ENCODE measurements at places on chromosomes 3 and 15. TPM values are rescaled to one million over a fixed set of nuclear protein-coding genes. Genes with fewer than 3 reads are reported as not detected.

GRCh38 chr3:69082805-69083204 is 1.9 kb upstream of the ARL6IP5 start:
- no peak overlapping the region for H3K4me3 ChIP-seq
- DNase-seq: no peak
- H3K4me1 ChIP-seq: peaks cover 71% of the 10 kb centered on the region
- peak overlapping the region; percentile 94 for H3K27ac ChIP-seq
- no peaks in the 10 kb centered on the region for H3K27me3 ChIP-seq

- H3K4me3 ChIP-seq: no peak overlapping the region
- H3K27me3 ChIP-seq: peaks cover 41% of the 10 kb centered on the region
- DNase-seq: no peak
- H3K4me1 ChIP-seq: peaks cover 8% of the 10 kb centered on the region
- no peaks in the 10 kb centered on the region for H3K36me3 ChIP-seq
Observed at GRCh38 chr3:124560666-124561215, 169.5 kb upstream of the UMPS start.

DNA sequence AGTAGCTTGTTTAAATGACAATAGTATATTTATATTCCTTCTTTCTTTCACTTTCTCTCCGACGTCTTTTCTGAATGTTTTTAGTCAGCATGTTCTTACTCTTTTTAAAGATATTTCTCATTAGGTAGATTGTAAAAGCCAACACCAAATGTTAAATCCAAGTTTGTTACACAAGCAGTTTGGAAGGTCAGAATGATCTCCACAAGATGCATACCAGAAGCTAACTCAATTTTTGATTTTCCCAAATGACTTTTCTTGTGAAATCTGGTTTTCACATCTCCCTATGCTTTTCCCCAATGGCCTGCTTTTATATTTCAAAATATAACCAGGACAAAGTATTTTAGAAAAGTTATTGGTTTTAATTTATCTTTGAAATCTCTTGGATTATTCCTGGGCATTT is 49.7 kb upstream of the TPRG1 start:
- H3K36me3 ChIP-seq: no peaks in the 10 kb centered on the region
- no peaks in the 10 kb centered on the region for H3K27me3 ChIP-seq
- no peak overlapping the region for H3K27ac ChIP-seq
- H3K4me1 ChIP-seq: no peaks in the 10 kb centered on the region

- no peak overlapping the region for H3K4me3 ChIP-seq
- no peak overlapping the region for H3K27ac ChIP-seq
- H3K4me1 ChIP-seq: no peaks in the 10 kb centered on the region
- DNase-seq: no peak
- no peaks in the 10 kb centered on the region for H3K27me3 ChIP-seq
Observed at GRCh38 chr3:7927864-7928263, 573.8 kb upstream of the LMCD1 start.

- no peaks in the 10 kb centered on the region for H3K4me1 ChIP-seq
- no peaks in the 10 kb centered on the region for H3K36me3 ChIP-seq
- H3K4me3 ChIP-seq: no peak overlapping the region
- DNase-seq: no peak
Observed at GRCh38 chr15:31200735-31201151, 99.2 kb upstream of the TRPM1 start.

DNA sequence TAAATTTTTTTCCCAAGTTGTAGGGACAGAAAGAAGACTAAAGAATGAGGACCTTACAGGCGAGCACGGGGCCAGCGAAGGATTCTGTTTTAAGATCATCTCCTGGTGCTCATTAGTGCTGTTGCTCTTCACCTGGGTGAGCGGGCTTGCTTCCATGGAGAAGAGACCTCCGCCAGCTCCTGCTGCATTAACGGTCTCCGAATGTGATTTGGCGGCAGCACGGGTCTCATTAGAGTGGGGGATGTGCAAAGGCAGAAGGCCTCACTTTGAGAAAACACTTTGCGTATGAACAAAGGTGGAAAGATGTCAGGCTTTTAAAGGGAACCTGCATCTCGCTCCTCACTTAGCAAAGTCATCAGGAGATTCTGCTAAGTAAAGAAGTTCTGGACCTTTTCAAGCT is 753.4 kb upstream of the CFAP20DC start:
- no peak overlapping the region for H3K27ac ChIP-seq
- H3K36me3 ChIP-seq: no peaks in the 10 kb centered on the region
- no peak overlapping the region for H3K4me3 ChIP-seq
- H3K27me3 ChIP-seq: no peaks in the 10 kb centered on the region

GRCh38 chr15:98983334-98983733 is 24.3 kb downstream of the PGPEP1L start:
- no peak overlapping the region for H3K4me3 ChIP-seq
- peak overlapping the region; percentile 76 for H3K27ac ChIP-seq
- DNase-seq: peak; percentile 24
- peaks cover 33% of the 10 kb centered on the region for H3K4me1 ChIP-seq

GRCh38 chr3:25191673-25192072 is 236.4 kb upstream of the RARB start:
- H3K36me3 ChIP-seq: no peaks in the 10 kb centered on the region
- no peak overlapping the region for H3K27ac ChIP-seq
- H3K27me3 ChIP-seq: no peaks in the 10 kb centered on the region
- H3K4me3 ChIP-seq: no peak overlapping the region
- no peak for DNase-seq
- H3K4me1 ChIP-seq: no peaks in the 10 kb centered on the region

GRCh38 chr3:114464548-114464947 is 170.7 kb downstream of the TIGIT start:
- H3K27ac ChIP-seq: no peak overlapping the region
- no peak overlapping the region for H3K4me3 ChIP-seq
- no peaks in the 10 kb centered on the region for H3K27me3 ChIP-seq

- DNase-seq: no peak
- H3K27me3 ChIP-seq: no peaks in the 10 kb centered on the region
- no peak overlapping the region for H3K4me3 ChIP-seq
Observed at GRCh38 chr3:31011380-31011779, 116.9 kb upstream of the GADL1 start.

- H3K36me3 ChIP-seq: no peaks in the 10 kb centered on the region
- no peaks in the 10 kb centered on the region for H3K27me3 ChIP-seq
- H3K4me3 ChIP-seq: no peak overlapping the region
- peaks cover 48% of the 10 kb centered on the region for H3K4me1 ChIP-seq
Observed at GRCh38 chr3:146507331-146508120, 36.9 kb downstream of the PLSCR1 start.

- H3K27ac ChIP-seq: no peak overlapping the region
- DNase-seq: no peak
- no peaks in the 10 kb centered on the region for H3K36me3 ChIP-seq
- no peaks in the 10 kb centered on the region for H3K4me1 ChIP-seq
- no peak overlapping the region for H3K4me3 ChIP-seq
Observed at GRCh38 chr3:71930056-71930991, 145.4 kb upstream of the PROK2 start.

GRCh38 chr3:170914690-170915089 is 6.3 kb upstream of the EIF5A2 start:
- H3K27me3 ChIP-seq: no peaks in the 10 kb centered on the region
- H3K4me3 ChIP-seq: no peak overlapping the region
- H3K4me1 ChIP-seq: no peaks in the 10 kb centered on the region
- no peak overlapping the region for H3K27ac ChIP-seq

GRCh38 chr15:49423021-49423420 is at the start of gene FGF7:
TSS of gene FGF7 (plus strand) at chr15:49423242. CDS start at chr15:49424298, 1,056 bp downstream.
- H3K36me3 ChIP-seq: no peaks in the 10 kb centered on the region
- no peak for DNase-seq
- H3K4me1 ChIP-seq: no peaks in the 10 kb centered on the region
- no peaks in the 10 kb centered on the region for H3K27me3 ChIP-seq
- no peak within 1 kb of the TSS for H3K27ac ChIP-seq

DNAH12 gene
- 0.22 TPM for total RNA-seq

KNG1 gene
- not detected for total RNA-seq

HYAL1 gene
- total RNA-seq: 1.3 TPM

RAB27A gene
- 12.3 TPM for total RNA-seq

PLA2G4D gene
- 1.4 TPM for total RNA-seq

FRMD5 gene
- total RNA-seq: 6.5 TPM

SLC28A1 gene
- total RNA-seq: 0.70 TPM
